ENCODE measurements at places on chromosomes 12 and 14.

- DNase-seq: no peak
Observed at GRCh38 chr14:63301891-63302534, 16.7 kb downstream of the GPHB5 start.

GRCh38 chr12:50246197-50246865 lies 37.0 kb downstream of the LIMA1 start:
- DNase-seq: no peak

DNA sequence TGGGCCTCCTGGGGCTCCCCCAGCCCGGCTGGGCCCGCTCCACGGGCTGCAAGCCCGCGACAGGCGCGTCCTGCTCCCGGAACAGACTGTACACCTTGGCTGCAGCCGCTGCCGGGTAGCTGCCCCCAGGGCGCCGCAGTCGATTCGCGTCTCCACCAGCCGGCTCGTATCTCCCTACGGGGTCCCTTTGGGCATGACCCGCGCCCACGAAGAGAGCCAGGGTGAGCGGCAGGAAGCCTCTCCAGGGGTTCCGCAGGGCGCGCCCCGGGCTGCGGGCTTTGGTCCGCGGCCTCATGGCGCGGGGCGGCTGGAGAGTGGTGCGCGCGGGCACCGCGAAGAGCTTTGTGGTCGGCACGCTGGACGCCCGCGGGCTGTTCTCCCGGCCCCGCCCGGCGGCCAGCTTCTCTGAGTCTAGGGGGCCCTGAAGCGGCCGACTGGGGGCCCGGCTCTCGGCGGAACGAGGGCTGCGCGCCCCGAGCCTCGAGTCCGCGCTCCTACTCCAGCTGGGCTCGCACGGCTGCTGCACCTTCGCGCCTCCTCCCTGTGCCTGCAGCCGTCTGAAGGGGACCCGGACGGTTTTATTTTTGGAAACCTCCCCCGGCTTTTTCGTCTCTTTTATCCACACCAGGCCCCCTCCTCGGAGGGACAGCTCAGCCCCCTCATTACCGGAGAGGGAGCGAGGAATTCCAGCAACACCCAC lies at the start of gene LTBP2:
TSS of gene LTBP2 (minus strand) at position 588 of the 700 bp plus-strand sequence. CDS start at position 295, 293 bp downstream.
- peak; percentile 63 for DNase-seq

DNA sequence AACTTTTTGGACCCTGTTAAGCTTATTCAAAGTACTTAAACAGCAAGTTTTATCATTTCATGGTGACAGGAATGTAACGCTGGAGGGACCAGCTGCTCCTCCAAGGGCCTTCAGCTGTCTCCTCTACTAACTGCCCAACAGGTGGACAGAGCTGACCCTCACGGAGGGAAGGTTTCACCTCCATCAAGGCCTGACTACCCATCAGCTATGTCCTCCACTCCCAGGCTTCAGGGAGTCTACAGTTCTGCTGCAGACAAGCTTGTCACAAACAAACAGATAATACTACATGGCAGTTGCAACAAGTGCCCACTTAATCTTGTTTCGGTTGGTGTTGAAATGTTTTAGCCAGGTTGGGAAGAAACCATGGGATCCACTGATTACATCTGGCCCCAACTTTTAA lies 175.1 kb downstream of the TTC7B start:
- DNase-seq: no peak

- peak; percentile 53 for DNase-seq
Observed at GRCh38 chr12:28497889-28498411, 307.7 kb downstream of the CCDC91 start.

DNA sequence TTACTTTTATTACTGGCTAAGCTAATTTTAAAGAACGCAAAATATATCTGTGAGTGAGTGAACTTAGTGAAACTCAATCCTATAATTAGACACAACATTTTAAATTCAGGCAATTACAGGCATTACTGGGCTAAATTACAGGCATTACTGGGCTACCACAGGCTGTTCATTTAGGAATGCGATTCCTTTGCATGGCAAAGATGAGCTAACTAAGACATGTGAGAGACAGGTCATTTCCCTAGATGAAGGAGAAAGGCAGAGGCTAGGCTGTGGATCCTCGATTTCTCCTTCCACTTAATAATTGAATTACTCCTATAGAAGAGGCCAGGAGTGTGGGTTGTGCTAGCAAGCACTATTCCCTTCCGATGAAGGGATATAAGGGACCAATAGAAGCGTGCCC lies 429.4 kb upstream of the LMO3 start:
- no peak for DNase-seq

DNA sequence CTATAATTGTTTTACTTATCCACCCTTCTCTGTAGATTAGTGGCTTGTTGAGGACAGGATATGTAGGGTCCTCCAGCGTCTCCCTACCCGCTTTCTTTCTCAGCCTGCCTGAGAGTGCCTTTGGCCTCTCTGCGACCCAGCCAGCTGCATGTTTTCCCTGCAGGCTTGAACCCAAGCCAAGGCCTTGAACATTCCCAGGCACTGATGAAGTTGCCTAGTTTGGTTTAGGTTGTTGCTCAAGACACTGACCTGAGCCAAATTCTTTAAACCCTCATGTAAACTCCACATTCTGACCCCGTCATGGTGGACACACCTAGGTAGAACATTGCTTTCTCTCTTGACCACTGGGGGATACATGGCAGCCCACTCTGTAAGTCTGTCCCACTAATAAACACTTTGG lies 33.4 kb upstream of the TXNRD1 start:
- DNase-seq: peak; percentile 82

DNA sequence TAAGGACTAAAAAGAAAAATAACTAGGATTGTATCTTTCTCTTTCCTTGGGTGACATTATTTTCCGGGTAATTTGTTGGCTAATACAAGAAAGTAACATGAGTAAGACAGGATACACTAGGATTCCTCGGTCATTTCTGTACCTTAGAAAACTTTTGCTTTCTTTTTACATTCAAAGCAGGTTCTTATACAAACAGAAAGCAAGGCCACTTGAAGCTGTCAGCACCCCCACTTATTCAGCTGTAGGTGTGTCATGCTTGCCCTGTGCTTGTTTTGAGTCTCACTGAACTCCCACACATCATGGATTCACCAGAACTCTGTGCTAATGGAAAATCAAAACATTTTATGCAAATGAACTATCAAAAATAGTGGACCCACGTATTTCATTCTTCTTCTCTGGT lies 266.8 kb upstream of the CLEC14A start:
- DNase-seq: no peak

DNA sequence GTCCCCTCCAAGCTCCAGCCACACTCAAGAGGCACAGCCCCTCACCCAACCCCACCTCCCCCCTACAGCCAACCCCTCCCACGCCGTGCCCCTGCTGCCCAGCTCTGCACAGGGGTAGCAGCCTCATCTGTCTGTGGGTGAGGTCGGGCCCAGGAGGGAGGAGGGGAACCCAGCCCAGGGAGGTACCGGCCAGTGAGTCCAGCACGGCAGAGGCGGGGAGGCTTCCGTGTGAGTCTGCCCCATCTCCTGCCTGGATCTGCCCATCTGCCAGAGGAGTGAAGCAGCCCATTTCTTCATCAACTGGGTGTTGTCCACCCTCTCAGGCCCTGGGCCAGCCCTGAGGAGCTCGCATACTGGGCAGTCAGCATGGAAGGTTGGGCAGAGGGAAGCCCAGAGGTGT lies 54.2 kb downstream of the CCNK start:
- no peak for DNase-seq

GRCh38 chr14:92847278-92847677 lies 53.2 kb downstream of the GOLGA5 start:
- DNase-seq: no peak

DNA sequence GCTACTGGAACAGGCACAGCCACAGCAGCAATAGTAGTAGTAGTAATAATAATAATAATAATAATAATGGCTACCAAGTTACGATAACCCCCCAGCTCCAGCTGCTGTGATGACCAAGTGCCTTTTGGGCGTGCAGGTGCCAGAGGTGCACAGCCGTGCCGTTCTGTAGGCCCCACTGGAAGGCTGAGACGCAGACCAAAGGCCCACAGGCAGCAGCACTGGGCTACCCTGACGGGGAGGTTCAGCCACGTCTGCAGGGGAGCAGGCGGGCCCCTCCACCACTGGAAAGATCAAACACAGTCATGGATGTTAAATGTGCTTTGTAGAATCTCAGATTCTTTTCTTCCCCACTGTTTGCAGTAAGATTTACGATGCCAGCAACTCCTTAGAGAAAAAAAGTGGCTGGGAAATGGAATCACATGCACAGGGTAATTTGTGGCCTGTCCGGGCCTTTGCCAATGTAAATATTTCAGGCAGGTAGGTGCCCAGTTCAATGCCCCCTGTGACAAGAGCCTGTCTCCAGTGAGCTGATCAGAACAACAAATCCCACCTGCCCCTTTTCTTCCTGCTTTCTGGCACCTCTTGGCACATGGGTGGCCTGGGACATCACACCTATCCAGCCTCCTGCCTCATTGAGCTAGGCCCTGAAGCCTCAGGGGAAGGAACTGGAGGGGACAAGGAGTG lies 32.6 kb downstream of the CCDC85C start:
- DNase-seq: no peak

GRCh38 chr14:94458558-94459205 lies 6.1 kb upstream of the SERPINA11 start:
- peak; percentile 7 for DNase-seq

DNA sequence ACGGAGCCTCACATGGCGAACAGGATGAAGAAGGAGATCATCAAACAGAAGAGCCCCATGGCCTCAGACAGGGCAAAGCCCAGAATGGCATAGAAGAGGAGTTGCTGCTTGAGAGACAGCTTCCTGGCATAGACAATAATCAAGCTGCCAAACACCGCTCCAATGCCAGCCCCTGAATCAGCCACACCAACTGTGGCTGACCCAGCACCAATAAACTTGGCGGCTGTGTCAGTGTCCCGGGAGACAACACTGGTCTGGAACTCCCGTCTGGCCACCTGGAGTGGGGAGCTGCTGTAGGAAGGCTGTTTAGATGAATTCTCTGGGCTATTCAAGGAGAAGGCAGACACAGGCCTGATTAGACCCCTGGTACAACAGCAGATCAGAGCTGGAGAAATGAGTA lies 100.1 kb downstream of the HEATR5A start:
- no peak for DNase-seq

DNA sequence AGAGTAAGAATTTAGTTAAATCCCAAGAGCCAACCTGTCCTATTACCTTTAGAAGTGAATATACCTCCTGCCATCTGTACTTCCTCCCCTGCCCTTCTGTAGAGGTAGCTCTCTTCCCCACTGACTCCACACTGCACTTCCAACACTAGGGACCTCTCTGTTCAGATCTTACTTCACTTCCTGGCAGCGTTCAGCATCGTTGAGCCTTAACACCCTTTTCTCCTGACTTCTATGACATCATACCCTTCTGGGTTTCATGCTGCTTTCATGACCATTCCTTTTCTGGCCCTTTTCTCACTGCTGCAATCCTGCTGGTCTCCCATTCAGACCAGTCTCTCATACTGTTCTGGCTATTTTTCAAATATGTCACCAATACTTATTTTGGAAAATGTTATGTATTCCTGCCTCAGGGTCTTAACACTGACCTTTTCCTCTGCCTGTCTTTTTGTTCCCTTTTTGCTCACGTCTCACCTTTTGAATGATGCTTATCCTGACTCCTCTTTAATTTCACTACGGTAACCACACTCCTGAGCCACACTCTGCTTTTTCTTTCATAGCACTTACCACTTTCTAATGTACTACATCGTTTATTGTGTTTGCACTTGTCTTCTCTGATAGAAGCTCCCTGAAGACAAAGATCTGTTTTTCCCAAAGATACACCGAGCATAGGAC lies 67.6 kb downstream of the PLEKHA5 start:
- DNase-seq: no peak

DNA sequence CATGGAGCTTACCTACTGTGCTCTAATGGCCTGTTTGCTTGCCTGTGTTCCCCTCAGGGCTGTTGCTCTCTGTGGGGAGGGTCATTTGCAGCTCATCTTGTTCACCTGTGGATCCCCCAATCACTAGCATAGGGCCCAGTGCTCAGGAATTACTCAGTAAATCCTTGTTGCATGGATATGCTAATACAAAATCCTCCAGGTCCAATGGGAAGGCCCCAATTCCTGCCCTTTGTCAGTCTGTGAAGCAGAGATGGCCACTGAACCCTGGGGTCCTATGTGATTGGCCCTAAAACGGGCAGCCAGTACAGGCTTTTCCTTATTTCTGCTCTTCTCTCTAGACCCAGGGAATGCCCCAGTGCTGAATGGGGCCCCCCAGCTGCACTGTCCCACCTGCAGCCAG lies 44.1 kb downstream of the FOS start:
- no peak for DNase-seq

- DNase-seq: peak; percentile 72
Observed at GRCh38 chr12:94553130-94553519, 93.5 kb upstream of the CEP83 start.

DNA sequence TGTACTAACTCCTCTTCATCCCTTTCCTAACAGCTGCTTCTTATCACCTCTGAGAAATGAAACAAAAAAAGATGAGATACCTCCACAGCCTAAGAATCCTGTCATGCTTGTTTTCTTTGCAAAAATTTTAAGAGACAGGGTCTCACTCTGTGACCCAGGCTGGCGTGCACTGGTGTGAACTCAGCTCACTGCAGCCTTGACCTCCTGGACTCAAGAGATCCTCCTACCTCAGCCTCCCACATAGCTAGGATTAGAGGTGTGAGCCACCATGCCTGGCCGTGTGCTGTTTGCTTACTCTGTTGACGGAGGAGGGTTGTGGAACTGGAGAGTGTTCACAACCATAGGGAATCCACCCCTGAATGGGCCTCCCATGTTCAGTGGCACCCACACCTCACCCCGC lies 16.2 kb downstream of the CSRNP2 start:
- no peak for DNase-seq

- DNase-seq: no peak
Observed at GRCh38 chr12:64631197-64631596, 20.9 kb downstream of the RASSF3 start.

DNA sequence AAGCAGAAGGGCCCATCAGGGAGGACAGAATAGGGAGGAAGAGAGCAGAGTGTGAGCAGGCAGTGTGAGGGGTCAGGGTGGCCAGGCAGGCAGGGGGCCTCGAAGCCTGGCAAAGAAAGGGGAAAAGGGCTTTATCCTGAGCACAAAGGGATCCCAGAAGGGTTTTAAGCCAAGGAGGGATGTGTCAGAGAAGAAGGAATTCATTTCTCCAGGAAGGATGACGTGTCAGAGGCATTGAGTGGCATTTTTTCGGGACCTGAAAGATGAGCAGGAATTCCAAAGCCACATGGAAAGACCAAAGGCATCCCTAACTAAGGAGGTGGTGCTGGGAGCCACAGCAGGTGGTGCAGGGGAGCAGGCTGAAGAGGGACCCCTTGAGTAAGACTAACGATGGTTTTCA lies 132.1 kb downstream of the DICER1 start:
- DNase-seq: no peak

DNA sequence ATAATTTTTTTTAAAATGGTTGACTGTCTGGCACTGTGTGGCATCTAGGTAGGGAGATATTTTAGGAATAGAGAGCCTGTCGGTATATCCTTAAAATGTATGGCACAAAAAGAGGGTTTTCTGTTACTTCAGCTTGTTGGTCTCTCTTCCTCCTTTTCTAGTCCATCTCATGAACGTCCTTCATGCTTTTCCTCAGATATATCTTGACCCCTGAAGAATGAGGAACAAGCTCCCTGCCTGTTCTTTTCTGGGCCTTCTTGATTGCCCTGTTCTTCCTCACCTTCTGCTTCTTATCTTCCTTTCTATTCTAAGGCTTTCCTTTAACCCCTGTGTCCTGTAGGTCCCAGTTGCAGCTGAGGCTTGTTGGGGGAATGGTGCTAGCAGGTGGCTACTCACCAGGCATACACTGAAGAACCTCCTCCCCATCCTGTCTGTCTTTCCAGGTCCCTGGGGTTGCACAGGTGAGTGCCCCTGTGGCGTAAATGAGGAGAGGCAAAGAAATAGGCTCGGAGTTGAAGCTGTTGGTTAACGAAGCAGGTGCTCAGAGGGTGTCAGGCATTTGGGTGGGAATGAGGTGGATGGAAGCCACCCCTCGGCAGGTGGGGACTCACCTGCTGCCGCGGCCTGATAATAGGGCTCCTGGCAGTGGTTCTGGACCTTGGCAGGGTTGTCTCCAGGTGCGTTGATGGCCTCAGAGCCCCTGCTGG lies 7.2 kb upstream of the C1R start:
- no peak for DNase-seq

Measured in astrocyte of the spinal cord (primary cell).